Activated CD8-positive, alpha-beta memory T cell treated with anti-CD3 and anti-CD28 coated beads, Interleukin-2, amount 10 ng/mL, durations not matched to agents 7 days and 5 days (primary cell): ENCODE measurements at places on chromosomes 7 and 10. TPM values are rescaled to one million over a fixed set of nuclear protein-coding genes. Genes with fewer than 3 reads are reported as not detected.

- H3K36me3 ChIP-seq = no peaks in the 10 kb centered on the region
- H3K4me1 ChIP-seq = no peaks in the 10 kb centered on the region
- no peak for DNase-seq
Measured at GRCh38 chr10:51034769-51035168, 39.5 kb upstream of the PRKG1 start.

GRCh38 chr7:13037216-13037615 lies 349.8 kb downstream of the ARL4A start:
- no peak overlapping the region for H3K4me3 ChIP-seq
- H3K36me3 ChIP-seq = no peaks in the 10 kb centered on the region
- no peak for DNase-seq
- H3K27me3 ChIP-seq = peaks cover 13% of the 10 kb centered on the region
- H3K27ac ChIP-seq = no peak overlapping the region
- H3K4me1 ChIP-seq = no peaks in the 10 kb centered on the region

The SFTPA1 gene
- total RNA-seq = not detected

- no peak for DNase-seq
- H3K36me3 ChIP-seq = no peaks in the 10 kb centered on the region
- no peaks in the 10 kb centered on the region for H3K4me1 ChIP-seq
- H3K4me3 ChIP-seq = no peak overlapping the region
Measured at GRCh38 chr7:143049362-143049761, 2.8 kb upstream of the OR6V1 start.

DNA sequence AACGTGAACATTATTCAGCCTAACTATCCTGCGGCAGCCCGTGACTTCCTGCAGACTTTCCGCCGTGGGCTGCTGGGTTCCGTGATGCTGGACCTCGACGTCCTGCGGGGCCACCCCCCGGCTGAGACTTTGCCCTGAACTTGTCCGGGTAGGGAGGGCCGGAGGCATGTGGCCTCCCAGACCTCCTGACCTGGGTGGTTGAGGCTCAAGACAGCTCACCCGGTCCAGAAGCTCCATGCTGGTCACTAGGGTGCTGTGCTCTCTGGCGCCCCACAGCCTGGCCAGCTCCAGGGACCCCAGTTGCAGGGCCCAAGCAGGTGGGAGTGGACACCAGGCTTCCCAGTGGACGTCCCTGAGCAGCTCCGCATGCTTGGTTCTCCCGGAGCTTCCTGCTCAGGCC lies 4.4 kb downstream of the SPRN start:
- peaks cover 11% of the 10 kb centered on the region for H3K27me3 ChIP-seq
- no peak overlapping the region for H3K27ac ChIP-seq
- DNase-seq = no peak
- peaks cover 12% of the 10 kb centered on the region for H3K36me3 ChIP-seq
- no peak overlapping the region for H3K4me3 ChIP-seq
- no peaks in the 10 kb centered on the region for H3K4me1 ChIP-seq

GRCh38 chr10:129161150-129161549 lies 305.9 kb upstream of the MGMT start:
- peaks cover 4% of the 10 kb centered on the region for H3K4me1 ChIP-seq

DNA sequence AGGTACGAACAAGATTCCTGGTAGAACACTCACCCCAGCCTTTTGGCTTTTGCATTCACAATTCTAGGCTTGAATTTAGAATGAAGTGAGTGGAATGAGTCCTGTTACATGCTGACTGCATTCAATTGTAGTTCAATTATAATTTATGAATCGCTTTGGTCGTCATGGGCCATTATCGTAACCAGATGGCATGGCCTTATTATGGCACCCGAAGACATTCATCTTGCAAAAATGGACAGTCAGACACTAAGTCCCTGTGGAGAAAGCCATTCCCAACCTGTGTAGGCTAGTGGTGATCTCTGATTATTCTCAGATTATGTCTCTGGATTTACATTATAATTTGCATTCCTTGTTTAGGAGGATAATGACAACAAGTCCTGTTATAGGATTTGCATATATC lies 292.4 kb upstream of the NPSR1 start:
- no peak overlapping the region for H3K27ac ChIP-seq
- no peak for DNase-seq
- no peaks in the 10 kb centered on the region for H3K27me3 ChIP-seq
- no peak overlapping the region for H3K4me3 ChIP-seq
- H3K36me3 ChIP-seq = no peaks in the 10 kb centered on the region

DNA sequence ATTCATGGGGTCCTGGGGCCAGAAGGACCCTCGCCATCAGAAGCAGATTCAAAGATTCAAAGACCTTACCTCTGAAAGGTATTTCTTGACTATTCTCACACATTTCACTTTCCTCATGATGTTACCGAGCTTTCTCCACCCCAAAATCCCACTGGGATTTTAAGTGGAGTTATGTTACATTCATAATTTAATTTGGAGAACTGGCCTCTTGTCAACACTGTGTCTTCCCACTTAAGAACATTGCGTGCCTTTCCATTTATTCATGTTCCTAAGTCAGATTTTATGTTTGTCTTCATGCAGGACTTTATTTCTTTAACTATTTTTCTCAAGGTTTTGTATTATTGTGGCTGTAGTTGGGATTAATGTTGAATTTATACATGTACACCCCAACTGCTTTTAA lies 123.5 kb upstream of the BMPER start:
- H3K27me3 ChIP-seq = peaks cover 2% of the 10 kb centered on the region
- no peaks in the 10 kb centered on the region for H3K36me3 ChIP-seq
- DNase-seq = no peak
- no peak overlapping the region for H3K27ac ChIP-seq
- peaks cover 3% of the 10 kb centered on the region for H3K4me1 ChIP-seq
- no peak overlapping the region for H3K4me3 ChIP-seq

- H3K36me3 ChIP-seq = no peaks in the 10 kb centered on the region
- H3K4me1 ChIP-seq = no peaks in the 10 kb centered on the region
- no peak overlapping the region for H3K4me3 ChIP-seq
Measured at GRCh38 chr7:125618516-125618915, 688.9 kb upstream of the POT1 start.

DNA sequence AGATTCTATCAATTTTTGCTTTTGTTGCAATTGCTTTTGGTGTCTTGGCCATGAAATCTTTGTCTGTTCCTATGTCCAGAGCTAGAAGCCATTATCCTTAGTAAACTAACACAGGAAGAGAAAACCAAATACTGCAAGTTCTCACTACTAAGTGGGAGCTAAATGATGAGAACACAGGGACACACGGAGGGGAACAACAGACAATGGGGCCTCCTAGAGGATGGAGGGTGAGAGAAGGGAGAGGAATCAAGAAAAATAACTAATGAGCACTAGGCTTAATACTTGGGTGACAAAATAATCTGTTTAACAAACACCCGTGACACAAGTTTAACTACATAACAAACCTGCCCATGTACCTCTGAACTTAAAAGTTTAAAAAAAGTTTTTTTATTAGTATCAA lies 78.2 kb downstream of the ANKRD26 start:
- peaks cover 38% of the 10 kb centered on the region for H3K36me3 ChIP-seq
- no peak for DNase-seq
- H3K27ac ChIP-seq = no peak overlapping the region
- H3K4me3 ChIP-seq = no peak overlapping the region
- no peaks in the 10 kb centered on the region for H3K27me3 ChIP-seq
- H3K4me1 ChIP-seq = peaks cover 8% of the 10 kb centered on the region

GRCh38 chr7:43636093-43636492 lies 53.2 kb downstream of the STK17A start:
- no peak overlapping the region for H3K27ac ChIP-seq
- H3K36me3 ChIP-seq = peaks cover 82% of the 10 kb centered on the region
- H3K4me3 ChIP-seq = no peak overlapping the region
- peaks cover 77% of the 10 kb centered on the region for H3K4me1 ChIP-seq

The SEM1 gene
- total RNA-seq = 35.0 TPM

GRCh38 chr7:20219446-20220292 lies 2.5 kb upstream of the MACC1 start:
- H3K4me1 ChIP-seq = peaks cover 17% of the 10 kb centered on the region
- peak; percentile 51 for DNase-seq
- H3K36me3 ChIP-seq = no peaks in the 10 kb centered on the region
- H3K27me3 ChIP-seq = no peaks in the 10 kb centered on the region

The LRRC4 gene
- not detected for total RNA-seq

The ADRA2A gene
- total RNA-seq = not detected

- H3K27me3 ChIP-seq = peaks cover 5% of the 10 kb centered on the region
- no peak overlapping the region for H3K27ac ChIP-seq
- no peak for DNase-seq
- no peak overlapping the region for H3K4me3 ChIP-seq
- H3K36me3 ChIP-seq = peaks cover 1% of the 10 kb centered on the region
- no peaks in the 10 kb centered on the region for H3K4me1 ChIP-seq
Measured at GRCh38 chr10:86613905-86614304, 40.4 kb upstream of the OPN4 start.

DNA sequence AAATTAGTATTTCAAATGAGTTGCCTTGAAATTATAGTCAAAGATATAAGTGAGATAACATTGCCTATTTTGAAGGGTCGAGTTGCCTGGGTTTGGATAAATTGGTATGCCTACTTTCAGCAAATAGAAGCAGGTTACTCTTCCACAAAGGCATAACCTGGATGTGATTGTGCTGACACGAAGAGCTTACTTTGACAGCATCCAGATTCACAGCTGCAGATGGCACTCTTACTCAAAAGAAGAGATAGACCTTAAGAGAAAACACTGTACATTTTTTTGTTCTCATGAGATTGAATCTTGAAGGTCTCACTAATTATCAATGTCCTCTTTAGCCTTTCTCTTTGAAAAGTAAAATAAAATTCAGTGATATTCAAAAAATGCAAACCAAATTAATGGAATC lies 1338.7 kb downstream of the REEP3 start:
- no peaks in the 10 kb centered on the region for H3K27me3 ChIP-seq
- H3K27ac ChIP-seq = no peak overlapping the region
- H3K4me1 ChIP-seq = no peaks in the 10 kb centered on the region
- H3K4me3 ChIP-seq = no peak overlapping the region
- no peak for DNase-seq

The GIMAP6 gene
- 54.6 TPM for total RNA-seq

- no peaks in the 10 kb centered on the region for H3K4me1 ChIP-seq
- H3K27me3 ChIP-seq = peaks cover 2% of the 10 kb centered on the region
- DNase-seq = no peak
Measured at GRCh38 chr7:112136271-112137008, 69.8 kb downstream of the DOCK4 start.
